Effector memory CD4-positive, alpha-beta T cell (primary cell): ENCODE measurements at places on chromosomes 5 and 9.

GRCh38 chr5:9356351-9356825 is 189.5 kb downstream of the SEMA5A start:
- DNase-seq = no peak

GRCh38 chr5:80372780-80373179 is 35.1 kb upstream of the ZFYVE16 start:
- DNase-seq = no peak

- DNase-seq = no peak
Measured at GRCh38 chr9:136910901-136911245, 24.6 kb downstream of the TRAF2 start.

GRCh38 chr9:14210428-14210827 is 103.5 kb downstream of the NFIB start:
- DNase-seq = no peak
